Cardiac muscle cell (in vitro differentiated cells and primary cell): ENCODE measurements at places on chromosomes 12 and 14. TPM values are rescaled to one million over a fixed set of nuclear protein-coding genes. Genes with fewer than 3 reads are reported as not detected.

DNA sequence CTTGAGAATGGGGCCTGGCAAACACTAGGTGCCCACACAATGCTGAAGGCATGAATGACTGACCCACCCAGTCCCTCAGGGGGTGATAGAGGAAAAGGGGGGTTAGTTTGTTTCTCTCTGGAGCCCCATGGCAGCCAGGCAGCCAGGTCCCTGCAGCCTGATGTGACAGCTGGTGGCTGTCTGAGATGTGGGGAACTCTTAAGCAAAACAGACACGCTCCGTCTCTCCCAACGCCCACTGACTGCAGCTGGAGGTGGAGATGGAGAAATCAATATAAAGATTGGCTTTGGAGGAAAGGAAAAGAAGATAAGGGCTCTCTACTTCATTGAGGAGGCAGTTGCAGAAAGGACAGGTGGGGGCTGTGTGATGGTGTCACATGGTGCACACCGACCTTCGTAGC lies 240.8 kb upstream of the LHX5 start:
- DNase-seq, result no peak

DNA sequence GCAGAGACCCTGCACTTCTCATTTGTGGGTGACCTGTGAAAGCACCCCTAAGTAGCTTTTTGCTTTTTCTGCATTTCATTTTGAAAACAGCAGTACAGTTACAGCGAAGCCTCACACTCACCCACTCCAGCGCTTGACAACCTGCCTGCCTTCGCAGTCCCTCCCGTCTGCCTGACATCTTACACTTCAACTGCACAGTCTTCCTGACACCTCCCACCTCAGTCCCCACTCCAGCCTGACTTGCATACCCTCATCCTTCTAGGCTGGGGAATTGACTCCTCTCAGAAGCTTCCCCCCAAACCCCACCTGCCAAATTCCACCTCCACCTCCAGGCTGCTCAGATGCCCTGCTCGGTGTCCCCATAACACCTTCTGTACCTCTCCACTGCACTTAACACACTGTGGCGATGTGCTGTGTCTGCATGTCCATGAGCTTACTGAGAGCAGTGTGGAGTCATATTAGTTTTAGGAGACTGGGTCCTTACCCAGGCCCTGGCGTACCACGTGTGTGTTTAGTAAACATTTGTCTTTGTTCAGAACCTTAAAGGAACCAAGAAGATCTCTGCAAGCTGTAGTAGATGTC lies 159.4 kb downstream of the PRKCH start:
- DNase-seq, result no peak

Gene RPL10L
- not detected in 2 replicates for polyA plus RNA-seq

DNA sequence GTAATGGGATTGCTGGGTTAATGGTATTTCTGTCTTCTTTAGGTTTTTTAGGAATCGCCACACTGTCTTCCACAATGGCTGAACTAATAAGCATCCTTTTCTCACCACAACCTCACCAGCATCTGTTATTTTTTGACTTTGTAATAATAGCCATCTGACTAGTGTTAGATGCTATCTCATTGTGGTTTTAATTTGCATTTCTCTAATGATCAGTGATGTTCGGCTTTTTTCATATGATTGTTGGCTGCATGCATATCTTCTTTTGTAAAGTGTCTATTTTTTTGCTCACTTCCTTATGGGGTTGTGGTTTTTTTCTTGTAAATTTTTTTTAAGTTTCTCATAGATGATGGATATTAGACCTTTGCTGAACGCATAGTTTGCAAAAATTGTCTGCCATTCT lies 377.9 kb downstream of the GALC start:
- DNase-seq, result no peak
